Heart left ventricle (tissue), 16 donors: ENCODE measurements at places on chromosomes 11 and 22.

- DNase-seq, result no peak
Observed at GRCh38 chr11:69157822-69158231, 2.1 kb downstream of the SMIM38 start.

DNA sequence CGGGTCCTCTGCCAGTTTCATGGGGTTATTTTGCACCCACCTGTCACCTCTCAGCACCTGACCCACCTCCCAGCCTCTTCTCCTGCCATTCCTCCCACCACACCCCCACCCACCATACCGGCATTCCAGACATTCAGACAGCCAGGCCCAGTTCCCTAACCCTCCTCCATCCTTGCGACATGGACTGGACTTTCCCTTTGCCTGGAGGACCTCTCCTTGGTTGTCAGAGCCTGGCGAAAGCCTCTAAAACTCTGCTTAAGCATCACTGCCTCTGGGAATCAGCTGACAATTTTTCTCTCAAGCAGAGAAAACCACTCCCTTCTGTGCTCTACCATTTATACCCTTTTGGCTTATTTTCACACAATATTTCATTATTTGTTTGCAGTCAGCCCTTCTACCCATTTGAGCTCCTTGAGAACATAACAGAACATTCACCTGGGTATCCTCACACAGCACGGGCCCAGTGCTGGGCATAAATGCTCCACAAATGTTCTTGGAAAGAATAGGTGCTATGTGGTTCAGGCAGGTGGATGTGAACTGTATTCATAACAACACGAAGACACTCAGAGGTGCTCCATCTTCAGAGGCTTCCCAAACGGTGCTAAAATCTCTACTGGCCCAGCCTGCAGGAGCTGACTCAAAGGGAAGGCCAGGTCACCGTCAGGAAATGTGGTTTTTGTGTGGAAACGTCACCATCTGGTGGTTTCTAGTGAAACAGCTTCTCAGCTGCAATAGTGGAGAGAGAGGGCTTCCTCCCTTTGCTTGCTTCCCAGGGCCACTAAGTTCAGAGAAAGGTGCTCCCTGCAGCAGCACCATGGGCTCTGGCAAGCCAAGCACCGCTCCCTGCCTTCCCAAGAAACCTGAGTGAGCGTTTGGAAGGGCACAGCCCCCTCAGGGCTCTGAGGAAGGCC, 10.4 kb downstream of the SPATA19 start:
- no peak for DNase-seq

GRCh38 chr11:124920870-124921609, 2.0 kb downstream of the HEPN1 start:
- peak; percentile 91 for DNase-seq

- no peak for DNase-seq
Observed at GRCh38 chr11:113519989-113520613, 44.9 kb upstream of the DRD2 start.

DNA sequence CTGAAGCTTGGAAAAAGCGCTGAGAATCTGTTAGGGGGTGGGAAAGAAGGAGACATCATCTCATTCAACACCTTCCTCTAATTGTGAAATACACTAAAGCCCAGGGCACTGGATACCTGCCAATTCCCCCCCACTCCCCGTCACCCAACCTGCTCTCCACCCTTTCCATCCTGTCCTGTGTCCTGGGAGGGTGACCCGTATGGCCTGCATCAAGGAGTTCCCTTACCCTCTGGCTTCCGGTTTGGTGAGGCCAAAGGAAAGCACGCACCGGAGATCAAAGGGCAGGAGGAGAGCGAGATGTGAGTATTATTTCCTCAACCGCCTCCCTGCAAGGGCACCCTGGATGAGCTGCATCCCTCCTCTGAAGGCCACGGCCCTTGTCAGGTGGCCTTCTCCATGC, 65.0 kb upstream of the PTPRJ start:
- no peak for DNase-seq

DNA sequence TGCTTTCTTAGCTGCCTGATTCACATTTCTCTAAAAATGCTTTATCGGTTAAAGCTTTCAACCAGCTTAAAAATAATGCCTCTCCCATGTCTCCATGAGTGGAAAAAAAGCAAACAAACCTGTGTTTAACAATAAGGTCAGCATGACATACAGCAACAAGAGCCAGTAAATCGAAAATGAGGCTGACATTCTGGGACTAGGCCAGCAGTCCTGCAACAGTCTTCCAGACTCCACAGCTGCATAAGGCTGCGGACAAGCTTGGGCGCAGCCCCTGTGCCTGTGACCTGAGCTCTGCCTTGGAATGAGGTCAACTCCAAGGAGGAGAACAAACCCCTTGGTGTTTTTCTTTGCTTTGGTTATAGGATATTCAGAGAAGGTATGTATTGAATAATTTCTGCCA, 95.5 kb downstream of the PGR start:
- DNase-seq, result peak; percentile 76

- DNase-seq, result no peak
Observed at GRCh38 chr22:36552289-36552688, 23.3 kb upstream of the EIF3D start.

GRCh38 chr11:34537636-34538035, 24.0 kb upstream of the ELF5 start:
- DNase-seq, result no peak

GRCh38 chr11:45730014-45730413, 64.6 kb upstream of the CHST1 start:
- DNase-seq, result no peak

DNA sequence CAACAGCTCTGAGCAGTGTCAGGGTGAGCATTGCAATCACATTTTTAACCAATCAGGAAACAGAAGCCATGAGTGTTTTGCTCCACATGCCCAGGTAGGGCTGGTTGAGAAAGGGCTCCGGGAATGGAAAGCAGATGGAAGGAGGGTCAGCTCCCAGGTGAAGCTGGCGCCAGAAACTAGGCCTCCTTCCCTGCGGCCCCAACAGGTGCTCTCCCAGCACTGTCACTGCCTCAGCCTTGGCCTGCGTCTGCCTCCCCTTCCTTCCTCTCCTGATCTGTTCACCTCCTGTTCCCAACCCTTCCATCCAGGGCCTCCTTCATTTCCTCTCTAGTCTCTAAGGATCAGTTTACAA, 4.6 kb upstream of the VSIG10L2 start:
- no peak for DNase-seq

GRCh38 chr11:82507288-82507687, 226.4 kb downstream of the FAM181B start:
- DNase-seq, result no peak

DNA sequence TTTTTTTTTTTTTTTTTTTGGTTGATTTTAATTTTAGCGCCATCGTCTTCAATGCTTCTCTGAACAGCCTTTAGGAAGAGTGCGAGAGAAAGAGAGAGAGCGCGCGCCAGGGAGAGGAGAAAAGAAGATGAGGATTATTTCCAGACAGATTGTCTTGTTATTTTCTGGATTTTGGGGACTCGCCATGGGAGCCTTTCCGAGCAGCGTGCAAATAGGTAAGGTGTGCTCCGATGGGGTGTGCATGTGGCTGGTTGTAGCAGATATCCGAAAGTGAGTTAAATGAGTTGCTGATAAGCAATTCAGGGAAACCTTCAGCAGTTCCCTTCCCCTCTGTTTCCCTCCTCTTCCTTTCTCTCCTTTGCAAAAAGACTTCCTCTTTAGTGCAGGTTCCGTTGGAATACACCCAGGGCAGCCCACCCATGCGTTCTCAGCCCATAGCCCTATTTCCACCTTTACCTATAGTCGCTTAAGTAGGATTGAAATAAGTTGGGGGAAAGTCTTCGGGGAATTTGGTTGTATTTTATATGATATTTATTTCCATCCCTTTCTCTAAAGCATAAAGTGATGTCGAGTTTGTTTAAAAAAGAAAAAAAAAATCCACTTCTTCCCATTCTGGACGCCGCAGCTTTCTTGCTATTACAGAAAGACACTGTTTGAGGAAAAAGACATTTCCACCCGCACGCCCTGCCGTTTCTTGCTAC, 1.1 kb downstream of the GRIA4 start:
- DNase-seq, result no peak

DNA sequence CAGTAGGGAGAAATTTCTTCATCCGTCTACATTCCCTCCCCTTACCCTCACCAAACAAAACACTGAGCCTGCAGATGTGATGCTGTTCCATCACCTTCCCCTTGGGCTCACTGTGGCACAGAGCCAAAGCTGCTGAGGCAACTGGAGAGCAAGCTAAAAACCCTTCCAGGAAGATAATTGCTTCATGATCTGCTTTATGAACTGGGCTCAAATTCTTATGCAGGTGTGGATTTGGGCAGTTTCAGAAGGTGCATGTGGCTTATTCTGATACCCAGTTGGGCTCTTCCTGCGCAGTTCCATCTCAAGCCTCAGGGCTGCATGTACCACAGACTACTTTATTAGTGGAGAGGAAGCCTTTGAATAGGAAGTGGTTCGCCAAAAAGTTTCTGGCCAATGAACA, 58.3 kb downstream of the AAMDC start:
- DNase-seq, result peak; percentile 63

- no peak for DNase-seq
Observed at GRCh38 chr11:73135346-73136284, 6.5 kb downstream of the FCHSD2 start.

DNA sequence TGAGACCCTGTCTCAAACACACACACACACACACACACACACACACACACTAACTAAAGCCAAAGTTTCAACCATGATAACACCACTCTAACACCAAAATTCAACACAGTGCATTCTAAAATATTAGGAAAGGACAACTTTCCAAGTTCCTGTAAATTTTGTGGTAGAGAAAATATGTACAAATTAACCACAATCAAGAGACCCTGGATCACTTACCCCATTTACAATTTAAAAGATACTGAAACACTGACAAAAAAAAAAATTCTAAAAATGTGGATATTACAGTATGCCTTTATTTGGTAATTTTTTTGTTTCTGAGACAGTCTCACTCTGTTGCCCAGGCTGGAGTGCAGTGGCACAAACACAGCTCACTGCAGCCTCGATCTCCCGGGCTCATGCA, 9.7 kb downstream of the MRTFA start:
- no peak for DNase-seq

GRCh38 chr22:39283322-39284141, 35.9 kb downstream of the RPL3 start:
- peak; percentile 70 for DNase-seq

- no peak for DNase-seq
Observed at GRCh38 chr22:42208362-42208761, 62.1 kb downstream of the TCF20 start.

DNA sequence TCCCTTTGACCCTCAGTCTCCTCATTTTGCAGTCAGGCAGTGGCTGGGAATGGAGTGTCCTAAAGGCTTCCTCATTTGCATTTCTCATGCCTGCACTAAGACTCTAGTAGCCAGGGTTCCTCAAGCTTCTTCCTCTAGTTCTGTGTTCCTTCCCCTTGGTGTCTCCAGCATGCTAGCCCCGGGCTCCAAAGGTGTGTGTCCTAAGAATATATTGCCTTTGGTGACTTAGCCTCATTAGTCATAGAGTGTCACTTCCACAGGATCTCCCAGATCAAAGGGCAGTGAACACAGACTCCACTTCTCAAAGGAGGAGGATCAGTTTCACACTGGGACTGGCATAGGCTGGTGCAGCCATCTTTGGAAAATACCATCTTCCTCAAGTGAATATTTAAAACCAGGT, 21.4 kb upstream of the ACER3 start:
- no peak for DNase-seq

DNA sequence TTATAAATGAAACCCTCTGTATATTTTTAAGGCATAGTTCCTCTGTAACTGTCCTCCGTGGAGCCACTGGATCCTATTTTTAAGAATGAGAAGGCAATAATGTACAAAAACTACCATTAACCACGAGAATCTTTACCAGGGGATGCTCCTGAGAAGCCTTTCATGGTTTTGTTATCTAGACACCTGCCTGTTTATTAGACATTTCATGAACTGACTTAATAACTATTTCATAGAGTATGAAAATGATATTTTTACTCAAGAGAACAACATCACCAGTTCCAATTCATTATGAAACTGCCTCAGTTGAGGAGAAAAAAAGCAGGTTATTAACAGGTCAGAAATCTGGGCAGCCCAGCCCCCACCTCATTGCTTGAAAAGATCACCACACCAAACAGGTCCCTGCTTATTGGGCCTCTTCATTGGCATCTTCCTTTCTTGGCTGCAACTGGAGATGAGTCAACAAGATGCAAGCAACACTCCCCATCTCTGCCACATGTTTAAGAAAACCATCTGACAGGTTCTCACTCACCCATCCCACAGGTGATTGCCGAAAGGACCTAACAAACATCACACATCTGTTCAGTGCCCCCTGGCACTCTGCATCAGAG, 27.8 kb downstream of the ETS1 start:
- no peak for DNase-seq

GRCh38 chr11:11622340-11622706, 518 bp upstream of the GALNT18 start:
- no peak for DNase-seq

- DNase-seq, result no peak
Observed at GRCh38 chr11:33321422-33321821, 64.2 kb downstream of the HIPK3 start.

- peak; percentile 72 for DNase-seq
Observed at GRCh38 chr11:60840470-60841430, 1.2 kb upstream of the CCDC86 start.

- peak; percentile 20 for DNase-seq
Observed at GRCh38 chr11:62147545-62147944, 23.7 kb downstream of the INCENP start.

GRCh38 chr11:43845816-43846215, 34.8 kb upstream of the ALKBH3 start:
- DNase-seq, result no peak

- DNase-seq, result no peak
Observed at GRCh38 chr11:48001438-48002021, 21.2 kb downstream of the PTPRJ start.

- DNase-seq, result peak; percentile 46
Observed at GRCh38 chr11:121383716-121384115, 68.4 kb upstream of the SORL1 start.

- peak; percentile 94 for DNase-seq
Observed at GRCh38 chr11:18588297-18589252, at the start of gene UEVLD. Gene UEVLD, minus strand, starts transcription at chr11:18588734. Its CDS starts 80 bp downstream, at chr11:18588654.

GRCh38 chr22:26589367-26589844, 526 bp downstream of the TPST2 start:
- DNase-seq, result peak; percentile 40

DNA sequence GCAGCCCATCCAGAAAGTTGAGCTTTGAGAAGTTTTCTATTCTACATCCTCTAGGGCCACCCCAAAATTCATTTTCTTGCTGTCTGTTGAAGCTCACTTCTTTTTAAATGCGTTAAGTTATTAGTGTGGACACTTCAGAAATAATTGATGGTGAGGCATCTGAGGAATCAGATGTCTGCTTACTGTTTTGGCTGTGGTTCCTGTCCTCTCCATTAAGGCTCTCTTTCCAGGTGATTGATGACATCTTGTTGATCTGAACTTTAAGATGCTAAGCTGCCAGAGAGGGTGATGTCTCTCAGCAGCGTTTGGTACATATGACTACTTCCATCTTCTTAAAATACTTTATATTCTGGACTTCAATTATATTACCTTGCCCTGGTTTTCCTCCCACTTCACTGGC, 45.2 kb downstream of the FAT3 start:
- no peak for DNase-seq

- DNase-seq, result no peak
Observed at GRCh38 chr11:8110396-8110795, 29.4 kb downstream of the TUB start.
